Astrocyte of the spinal cord (primary cell): ENCODE measurements at places on chromosomes 7 and 10.

- no peak for DNase-seq
Observed at GRCh38 chr7:129387537-129387936, 46.7 kb upstream of the STRIP2 start.

DNA sequence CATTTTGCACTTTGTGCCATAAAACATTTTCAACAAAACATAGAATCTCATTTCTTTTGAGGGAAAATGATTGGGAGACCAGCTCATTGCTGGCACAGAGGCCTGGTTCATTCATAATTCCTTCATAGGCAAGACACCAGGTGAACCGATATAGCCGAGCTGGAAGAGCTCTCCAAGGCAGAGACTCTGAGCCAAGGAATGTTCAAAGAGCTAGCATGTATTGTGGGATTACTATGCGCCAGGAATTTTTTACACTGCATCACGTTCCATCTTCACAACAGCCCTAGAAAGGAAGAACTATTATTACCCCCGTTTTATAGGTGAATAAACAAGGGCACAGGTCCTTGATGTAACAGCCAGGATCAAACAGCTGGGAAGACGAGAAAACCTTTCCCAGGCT is 2.1 kb upstream of the IL6 start:
- DNase-seq = no peak

GRCh38 chr10:123146894-123147634 is 872 bp upstream of the HMX2 start:
- no peak for DNase-seq

DNA sequence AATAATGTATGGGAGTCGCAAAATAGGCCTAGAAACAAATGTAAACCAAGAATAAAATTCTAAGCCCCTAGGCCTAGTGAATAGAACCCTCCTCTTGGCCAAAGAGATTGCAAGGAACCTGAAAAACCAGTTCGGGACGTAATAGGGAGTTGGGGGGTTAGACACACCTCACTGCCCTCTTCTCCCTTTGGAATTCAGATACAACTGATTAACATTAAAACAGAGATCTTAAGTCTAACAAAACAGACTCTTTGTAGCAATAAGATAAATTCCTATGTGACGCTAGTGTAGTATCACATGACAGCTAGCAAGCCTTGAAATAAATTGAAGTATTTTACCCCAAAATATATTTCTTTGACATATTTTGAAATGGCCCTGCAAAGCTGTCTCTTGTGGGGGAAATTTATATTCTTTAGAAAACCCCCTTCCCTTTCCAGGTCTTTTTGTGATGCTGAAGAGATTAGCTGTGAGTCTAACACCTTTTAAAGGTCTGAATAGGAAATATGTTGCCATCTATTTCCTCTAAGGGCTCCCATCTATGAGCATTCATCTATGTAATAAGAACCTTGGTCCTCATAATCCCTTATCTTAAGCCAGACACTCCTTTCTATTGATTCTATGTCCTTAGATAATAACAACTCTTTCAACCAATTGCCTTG is 623.4 kb upstream of the NRG3 start:
- no peak for DNase-seq

- peak; percentile 34 for DNase-seq
Observed at GRCh38 chr10:119517235-119518141, 25.0 kb downstream of the RGS10 start.

DNA sequence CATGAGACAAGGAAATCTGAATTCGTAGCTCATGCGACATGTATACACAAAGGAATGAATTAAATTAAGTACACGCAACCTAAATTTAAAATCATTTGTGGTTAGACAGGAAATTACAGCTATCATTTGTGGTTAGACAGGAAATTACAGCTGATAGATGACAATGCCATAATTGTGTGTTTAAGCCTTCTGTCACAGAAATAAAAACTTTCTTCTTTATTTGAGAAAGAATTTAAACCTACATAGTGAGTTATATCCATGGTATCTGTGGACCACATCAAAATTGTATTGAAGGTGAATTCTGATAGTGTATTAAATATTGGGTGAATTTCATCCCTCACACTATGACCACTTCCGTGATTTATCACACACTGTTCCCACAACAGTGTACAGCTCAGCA is 362.9 kb downstream of the MAGI2 start:
- DNase-seq = peak; percentile 43

DNA sequence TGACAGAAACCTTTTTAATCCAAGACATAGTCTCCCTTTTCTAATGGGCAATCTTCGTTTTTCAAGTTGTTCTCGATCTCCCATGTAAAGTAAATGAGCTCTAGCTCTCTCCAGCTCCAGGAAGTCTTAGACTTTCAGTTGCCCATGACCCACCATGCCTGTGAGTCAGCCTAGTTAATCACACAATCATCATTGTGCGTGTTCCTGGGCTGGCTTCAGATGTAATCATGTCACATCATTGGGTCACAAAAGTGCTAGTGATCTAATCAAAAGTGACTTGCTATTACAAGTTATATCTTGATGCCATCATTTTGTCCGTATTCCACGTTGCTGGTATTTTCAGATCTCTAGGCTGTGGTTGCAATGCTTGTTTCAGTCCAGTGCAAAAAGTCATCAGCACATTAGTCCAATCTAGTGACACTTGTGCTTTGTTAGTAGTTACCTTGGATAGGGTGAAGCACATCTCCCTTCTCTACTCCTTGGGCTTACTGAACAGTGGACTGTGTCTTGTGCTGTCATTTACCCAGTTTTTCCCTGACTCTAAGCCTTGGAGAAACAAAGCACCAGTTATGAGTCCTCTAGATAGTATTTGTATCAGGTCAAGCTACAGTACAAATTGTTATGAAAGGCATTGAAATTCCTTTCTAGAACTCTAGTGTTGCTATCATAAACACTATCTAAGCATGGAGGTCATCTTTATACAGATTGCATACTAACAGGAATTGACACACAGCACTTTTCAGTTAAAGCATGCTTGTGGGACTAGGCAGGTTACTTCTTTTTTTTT is 316.6 kb downstream of the GFRA1 start:
- no peak for DNase-seq

DNA sequence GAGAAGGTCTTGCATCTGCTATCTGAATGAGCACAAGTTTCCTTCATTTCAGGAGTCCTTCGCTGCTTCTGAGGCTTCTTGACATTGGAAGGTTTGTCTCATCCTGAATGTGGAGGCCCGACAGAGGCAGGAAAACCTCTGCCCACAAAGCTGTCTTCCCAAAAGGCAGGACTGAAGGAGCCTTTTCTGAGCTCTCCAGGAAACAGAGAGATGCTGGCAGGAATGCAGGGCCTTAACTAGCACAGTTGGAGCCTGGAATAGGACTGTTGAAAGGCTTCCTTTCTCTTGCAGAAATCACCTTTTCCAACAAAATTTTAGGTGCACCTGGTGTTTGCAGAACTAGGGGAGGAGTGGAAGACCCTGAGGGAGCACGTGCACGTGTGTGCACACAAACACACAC is 637.4 kb upstream of the MKI67 start:
- DNase-seq = no peak

DNA sequence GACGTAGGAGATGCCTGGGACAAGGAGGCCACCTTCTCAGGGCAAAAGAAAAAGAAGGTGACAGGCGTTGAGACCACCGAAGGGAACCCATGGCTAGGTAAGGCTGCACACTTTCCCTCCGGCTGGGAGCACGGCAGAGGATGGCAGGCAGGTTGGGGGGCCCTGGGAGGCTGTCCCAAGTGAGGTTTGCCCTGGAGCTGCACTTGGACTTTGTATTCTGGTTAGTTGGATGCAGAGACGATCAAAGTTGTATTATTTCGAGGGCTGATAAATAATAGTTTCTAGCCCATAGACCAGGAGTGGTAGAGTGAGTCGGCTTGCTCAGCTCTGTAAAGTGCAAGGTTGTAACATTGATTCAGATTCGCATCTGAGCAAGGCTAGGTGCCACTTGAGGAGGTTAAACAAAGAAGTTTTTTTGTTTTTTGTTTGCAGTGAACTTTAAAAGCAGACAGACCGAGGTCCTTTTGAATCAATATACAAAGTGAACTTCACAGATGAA is 608 bp downstream of the ENTPD7 start:
- DNase-seq = no peak

- DNase-seq = no peak
Observed at GRCh38 chr10:122050311-122050710, 61.3 kb downstream of the TACC2 start.

- DNase-seq = no peak
Observed at GRCh38 chr10:52653263-52653909, 119.2 kb downstream of the MBL2 start.

DNA sequence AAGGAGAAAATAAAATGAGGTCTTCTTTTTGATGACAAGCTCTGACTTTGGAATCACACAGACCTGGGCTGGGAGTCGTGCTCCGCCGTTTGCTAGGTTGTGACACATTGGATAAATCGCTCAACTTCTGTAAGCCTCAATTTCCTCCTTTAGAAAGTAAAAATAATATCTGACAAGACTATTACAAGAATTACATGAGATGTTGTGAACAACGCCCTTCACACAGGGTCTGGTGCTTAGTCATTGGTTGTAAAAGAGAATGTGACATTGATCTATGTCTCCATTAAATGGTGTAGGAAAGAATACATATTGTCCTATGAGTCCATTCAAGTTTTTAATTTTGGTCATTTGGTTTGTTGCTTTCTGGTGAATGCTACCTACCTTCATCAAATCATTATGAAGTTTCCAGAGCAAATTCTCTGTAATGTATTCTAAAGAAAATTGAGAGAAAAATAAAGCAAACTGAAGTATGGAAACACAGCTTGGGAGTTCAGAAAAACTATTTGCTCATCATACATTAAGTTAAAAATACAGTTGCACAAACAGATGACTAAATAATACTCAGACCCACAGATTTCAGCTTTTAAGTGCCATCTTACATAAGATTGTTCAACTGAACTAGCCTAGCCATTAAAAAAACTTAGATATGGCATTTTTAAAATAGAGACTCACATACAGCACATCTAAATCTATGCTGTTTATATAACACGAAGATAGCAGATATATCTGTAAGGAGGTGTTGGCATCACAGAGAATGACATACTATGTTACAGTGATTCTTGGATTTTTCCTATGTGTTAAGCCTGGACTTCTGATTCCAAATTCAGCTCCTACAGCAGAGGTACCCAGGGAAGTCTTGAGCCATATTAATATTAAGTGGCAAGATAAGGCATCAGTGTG is 12.3 kb upstream of the ADRB1 start:
- DNase-seq = no peak

GRCh38 chr7:38232502-38233366 is 40.7 kb downstream of the TARP start:
- DNase-seq = peak; percentile 72

- DNase-seq = no peak
Observed at GRCh38 chr10:64506963-64507362, 985.8 kb downstream of the REEP3 start.
